ENCODE measurements at places on chromosomes 5 and 9. TPM values are rescaled to one million over a fixed set of nuclear protein-coding genes. Genes with fewer than 3 reads are reported as not detected.
A peak's percentile ranks its signal among the peaks of the same experiment; 100 is the strongest.

Gene ARHGEF28
- 17.0 TPM for total RNA-seq

Gene NDOR1
- 35.1 TPM for total RNA-seq

Gene GMCL2
- total RNA-seq, result not detected

Gene UNC13B
- total RNA-seq, result 111 TPM

DNA sequence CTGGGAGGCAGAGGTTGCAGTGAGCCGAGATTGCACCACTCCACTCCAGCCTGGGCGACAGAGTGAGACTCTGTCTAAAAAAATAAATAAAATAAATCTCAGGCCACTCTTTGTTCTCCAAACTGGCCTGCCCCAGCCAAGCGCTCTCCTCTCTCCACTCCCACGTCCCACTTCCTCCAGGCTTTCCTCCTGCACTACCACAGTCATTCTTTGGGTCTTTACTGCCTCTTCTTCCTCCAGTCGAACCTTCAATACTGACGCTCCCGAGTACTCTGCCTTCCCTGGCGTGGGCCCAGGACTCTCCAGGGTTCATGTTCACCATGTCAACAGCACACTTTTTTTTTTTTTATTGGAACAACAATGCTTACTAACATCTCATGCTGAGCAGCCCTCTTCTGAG is 23.9 kb downstream of the RNF130 start:
- peak overlapping the region; percentile 33 for H3K27ac ChIP-seq
- H3K36me3 ChIP-seq, result peaks cover 29% of the 10 kb centered on the region
- no peak for DNase-seq
- H3K4me3 ChIP-seq, result no peak overlapping the region

GRCh38 chr5:141963701-141964100 is 5.2 kb upstream of the RNF14 start:
- DNase-seq, result no peak
- peaks cover 8% of the 10 kb centered on the region for H3K4me1 ChIP-seq
- no peaks in the 10 kb centered on the region for H3K27me3 ChIP-seq
- H3K27ac ChIP-seq, result no peak overlapping the region
- no peaks in the 10 kb centered on the region for H3K36me3 ChIP-seq

DNA sequence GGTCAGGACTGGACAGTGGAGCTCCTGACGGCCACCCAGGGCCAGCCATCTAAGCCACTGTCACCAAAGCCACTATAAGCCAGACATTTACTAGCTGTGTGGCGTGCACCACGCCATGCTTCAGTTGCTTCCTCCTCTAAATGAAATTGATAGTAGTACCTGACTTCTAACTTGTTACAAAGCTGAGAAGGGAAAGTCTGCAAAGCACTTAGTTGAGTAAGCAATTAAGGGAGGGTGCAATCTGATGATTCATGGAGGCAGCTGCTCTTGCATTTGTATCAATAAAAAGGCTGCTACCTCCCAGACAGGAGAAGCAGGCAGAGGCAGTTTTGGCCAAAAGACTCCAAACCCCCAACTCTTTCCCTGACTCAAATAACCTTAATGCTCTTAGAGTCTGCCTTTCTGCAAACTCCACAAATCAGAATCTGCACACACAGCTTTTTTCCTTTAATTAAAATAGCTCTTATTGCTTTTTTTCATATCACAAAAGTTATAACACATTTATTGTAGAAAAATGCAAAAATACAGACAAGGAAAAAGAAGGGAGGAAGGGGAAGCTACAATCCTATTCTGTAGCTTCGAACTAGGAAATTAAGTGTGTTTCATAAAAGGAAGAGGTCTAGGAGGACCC is 19.3 kb upstream of the RAPGEF1 start:
- H3K27me3 ChIP-seq, result peaks cover 15% of the 10 kb centered on the region
- DNase-seq, result no peak
- H3K36me3 ChIP-seq, result no peaks in the 10 kb centered on the region
- H3K27ac ChIP-seq, result no peak overlapping the region
- peaks cover 3% of the 10 kb centered on the region for H3K4me1 ChIP-seq

Measured in progenitor cell of endocrine pancreas (in vitro differentiated cells).